RPMI8226 (cell line): ENCODE measurements at places on chromosomes 2 and 18.

DNA sequence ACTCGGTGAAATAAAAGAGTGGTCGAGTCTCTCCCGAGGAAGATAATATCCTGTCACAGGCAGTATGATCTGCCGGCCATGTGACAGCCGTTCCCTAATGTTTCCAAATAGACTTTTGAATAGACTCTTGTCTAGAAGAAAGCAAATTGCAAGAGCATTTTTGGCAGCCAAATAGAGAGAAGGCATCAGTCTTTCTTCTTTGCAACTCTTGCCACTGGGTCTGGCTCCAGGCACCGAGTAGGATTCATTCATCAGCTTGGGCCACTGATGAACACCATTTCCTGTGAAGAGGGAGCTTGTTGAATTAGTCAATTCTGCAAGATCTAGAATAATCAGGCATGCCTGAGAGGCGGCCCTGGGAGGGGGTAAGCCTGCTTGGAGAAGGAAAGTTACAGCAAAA lies 165.6 kb downstream of the KLHL29 start:
- no peak for DNase-seq

DNA sequence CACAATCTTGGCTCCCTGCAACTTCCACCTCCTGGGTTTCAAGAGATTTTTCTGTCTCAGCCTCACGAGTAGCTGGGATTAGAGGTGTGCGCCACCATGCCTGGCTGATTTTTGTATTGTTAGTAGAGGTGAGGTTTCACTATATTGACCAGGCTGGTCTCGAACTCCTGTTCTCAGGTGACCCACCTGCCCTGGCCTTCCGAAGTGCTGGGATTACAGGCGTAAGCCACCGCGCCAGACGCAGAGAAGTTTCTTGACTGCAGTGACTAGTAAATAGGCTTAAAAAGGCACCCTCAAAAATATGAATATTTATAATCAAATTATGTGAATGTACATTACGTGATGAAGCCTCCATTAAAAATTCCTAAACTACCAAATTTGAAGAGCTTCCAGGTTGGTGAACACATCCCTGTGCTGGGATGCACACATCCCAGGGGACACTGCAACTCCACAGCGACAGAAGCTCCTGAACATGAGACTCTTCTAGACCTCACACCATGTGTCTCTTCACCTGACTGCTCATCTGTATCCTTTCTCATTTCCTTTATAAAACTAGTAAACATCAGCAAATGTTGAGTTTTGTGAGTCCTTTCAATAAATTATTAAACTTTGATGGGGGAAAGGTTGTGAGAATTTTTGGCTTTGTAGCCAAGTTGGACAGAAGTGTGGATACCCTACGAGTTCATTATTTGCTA lies 203.3 kb upstream of the SPOPL start:
- no peak for DNase-seq

GRCh38 chr2:45578056-45578843 lies 32.8 kb downstream of the SRBD1 start:
- peak; percentile 21 for DNase-seq

- DNase-seq: no peak
Measured at GRCh38 chr2:217216982-217217381, 357.1 kb upstream of the TNP1 start.

DNA sequence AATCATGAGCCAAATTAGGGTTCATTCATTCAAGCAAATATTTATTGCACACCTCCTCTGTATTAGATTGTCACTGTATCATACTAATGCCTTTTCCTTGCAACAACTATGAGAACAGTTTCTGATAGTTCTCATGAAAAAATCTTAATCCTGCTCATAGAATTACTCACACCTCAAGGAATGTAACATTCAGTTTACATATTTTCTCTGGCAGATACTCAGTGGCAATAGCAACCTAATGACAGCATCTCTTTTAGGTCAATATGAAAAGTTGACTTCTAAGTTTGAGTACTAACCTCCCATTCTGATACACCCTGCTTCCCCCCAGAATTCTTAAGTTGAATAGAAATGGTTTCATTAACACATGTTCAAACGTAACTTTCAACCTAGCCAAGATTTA lies 132.0 kb downstream of the VWC2L start:
- DNase-seq: no peak

DNA sequence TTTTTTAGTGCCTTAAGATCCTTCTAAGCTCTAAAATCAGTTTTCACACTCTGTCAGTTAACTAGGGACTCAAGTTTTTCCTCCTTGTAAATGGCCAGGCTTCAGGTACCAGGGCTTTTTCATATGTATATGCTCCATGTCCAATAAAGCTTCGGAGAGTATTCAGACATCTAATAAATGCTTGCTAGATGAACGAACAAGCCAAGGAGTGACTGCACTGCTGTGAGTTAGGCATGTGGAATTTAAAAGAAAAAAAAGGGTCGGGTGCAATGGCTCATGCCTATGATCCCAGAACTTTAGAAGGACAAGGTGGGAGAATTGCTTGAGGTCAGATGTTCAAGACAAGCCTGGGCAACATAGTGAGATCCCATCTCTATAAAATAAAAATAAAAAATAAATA lies 81.9 kb downstream of the CDH2 start:
- DNase-seq: no peak

- no peak for DNase-seq
Measured at GRCh38 chr2:141021611-141022010, 1109.2 kb downstream of the LRP1B start.

- DNase-seq: no peak
Measured at GRCh38 chr2:74072565-74072964, 75.1 kb downstream of the BOLA3 start.

GRCh38 chr2:174599310-174599921 lies 1.8 kb upstream of the WIPF1 start:
- no peak for DNase-seq

- DNase-seq: no peak
Measured at GRCh38 chr2:189086710-189087109, 92.9 kb downstream of the COL5A2 start.

DNA sequence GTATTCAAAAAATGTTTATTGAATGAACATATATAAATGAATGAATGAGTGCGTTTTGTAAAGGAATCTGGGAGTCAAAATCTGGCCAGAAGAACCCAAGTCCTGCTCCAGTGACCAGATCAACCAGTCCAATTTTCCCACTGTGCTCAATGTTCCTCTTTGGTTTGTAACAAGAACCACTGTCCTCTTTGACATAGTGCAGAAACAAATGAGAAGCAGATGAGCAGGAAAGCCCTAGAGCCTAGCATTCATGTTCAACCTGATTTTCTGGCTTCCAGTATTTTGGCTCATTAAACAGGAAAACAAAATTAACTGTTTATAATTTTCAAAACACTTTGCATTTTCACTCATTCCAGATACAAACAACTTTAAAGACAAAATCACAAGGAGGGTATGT lies 23.2 kb downstream of the FAM124B start:
- DNase-seq: no peak

DNA sequence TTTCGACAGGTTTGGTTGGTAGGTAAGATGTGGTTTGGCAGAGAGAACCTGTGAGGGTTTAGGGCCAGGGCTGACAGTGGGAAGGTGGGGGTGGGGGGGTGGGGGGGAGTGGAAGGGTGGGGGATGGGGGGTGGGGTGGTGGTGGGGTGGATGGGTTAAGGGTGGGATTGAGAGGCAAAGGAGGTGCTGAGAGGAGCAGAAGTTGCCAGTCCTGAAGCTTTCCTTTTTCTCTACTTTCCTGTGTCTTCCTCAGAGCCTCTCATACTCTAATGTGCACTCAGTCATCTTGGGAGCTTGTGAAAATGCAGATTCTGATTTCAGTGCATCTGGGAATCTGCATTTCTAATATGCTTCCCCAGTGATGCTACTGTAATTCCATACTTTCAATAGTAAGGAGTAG lies 21.0 kb downstream of the MAP4K4 start:
- no peak for DNase-seq

GRCh38 chr2:11562011-11562410 lies 28.2 kb downstream of the GREB1 start:
- no peak for DNase-seq

- no peak for DNase-seq
Measured at GRCh38 chr2:7618031-7618430, 700.8 kb downstream of the RNF144A start.

DNA sequence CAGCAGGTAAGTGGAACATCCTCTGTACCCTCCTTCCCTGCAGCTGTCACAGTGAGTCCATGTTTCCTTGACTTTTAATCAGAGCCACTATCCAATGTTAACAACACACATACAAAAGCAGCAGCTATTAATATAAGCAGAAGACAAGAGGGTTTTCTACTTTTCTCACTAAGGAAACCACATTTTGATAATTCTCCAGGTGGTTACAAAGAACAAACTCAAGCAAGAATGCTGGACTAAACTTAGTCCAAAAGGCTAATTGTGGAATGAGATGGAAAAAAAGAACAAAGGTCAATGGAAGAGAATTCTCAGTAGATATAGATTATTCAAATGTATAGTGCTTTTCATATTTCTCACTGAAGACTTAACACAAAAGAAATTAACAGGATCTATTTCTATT lies 176.9 kb upstream of the SLC39A10 start:
- DNase-seq: no peak

GRCh38 chr18:22681908-22682307 lies 251.2 kb upstream of the RBBP8 start:
- DNase-seq: no peak

- no peak for DNase-seq
Measured at GRCh38 chr2:168851674-168852320, 38.4 kb downstream of the SPC25 start.

GRCh38 chr2:9217838-9218770 lies 11.5 kb downstream of the ASAP2 start:
- no peak for DNase-seq

DNA sequence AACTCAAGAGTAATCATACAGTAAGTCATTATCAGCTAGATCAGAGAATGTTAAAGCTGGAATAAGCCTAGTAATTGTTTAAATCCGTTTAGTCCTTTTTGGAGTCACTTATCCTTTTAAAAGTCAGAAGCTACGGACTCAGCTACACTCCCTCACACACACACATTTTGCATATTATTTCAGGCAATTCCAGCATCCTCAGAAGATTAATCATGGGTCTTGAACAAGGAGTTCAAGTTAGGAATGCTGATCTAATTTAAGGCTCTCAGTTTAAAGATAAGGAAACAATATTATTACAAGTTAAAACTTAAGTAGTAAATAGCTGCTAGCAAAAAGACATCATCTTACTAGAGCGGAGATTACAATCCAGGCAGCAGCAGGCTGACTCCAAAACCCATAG lies 74.3 kb downstream of the GTF3C3 start:
- no peak for DNase-seq

- no peak for DNase-seq
Measured at GRCh38 chr2:219658874-219659273, 31.4 kb downstream of the SLC4A3 start.

- peak; percentile 88 for DNase-seq
Measured at GRCh38 chr2:61670591-61671501, 132.7 kb upstream of the XPO1 start.

DNA sequence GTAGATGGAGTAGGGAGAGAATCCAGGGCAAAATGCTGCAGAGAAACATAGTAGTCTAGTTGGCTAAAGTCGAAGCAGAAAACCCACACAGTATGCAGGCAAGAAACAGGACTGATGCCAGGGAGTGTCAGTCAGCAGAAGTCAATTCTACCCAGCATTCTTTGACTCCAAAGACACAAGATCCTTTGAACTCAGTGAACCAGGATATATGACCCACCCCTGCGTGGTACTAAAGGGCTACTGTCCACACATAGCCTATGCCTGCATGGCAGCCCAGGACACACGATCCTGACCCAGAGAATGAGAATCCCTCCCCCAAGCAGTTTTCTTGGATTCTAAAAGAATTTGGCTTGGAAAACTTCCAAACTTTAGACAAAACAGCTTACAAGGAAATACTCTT lies 42.5 kb downstream of the ALK start:
- DNase-seq: no peak

DNA sequence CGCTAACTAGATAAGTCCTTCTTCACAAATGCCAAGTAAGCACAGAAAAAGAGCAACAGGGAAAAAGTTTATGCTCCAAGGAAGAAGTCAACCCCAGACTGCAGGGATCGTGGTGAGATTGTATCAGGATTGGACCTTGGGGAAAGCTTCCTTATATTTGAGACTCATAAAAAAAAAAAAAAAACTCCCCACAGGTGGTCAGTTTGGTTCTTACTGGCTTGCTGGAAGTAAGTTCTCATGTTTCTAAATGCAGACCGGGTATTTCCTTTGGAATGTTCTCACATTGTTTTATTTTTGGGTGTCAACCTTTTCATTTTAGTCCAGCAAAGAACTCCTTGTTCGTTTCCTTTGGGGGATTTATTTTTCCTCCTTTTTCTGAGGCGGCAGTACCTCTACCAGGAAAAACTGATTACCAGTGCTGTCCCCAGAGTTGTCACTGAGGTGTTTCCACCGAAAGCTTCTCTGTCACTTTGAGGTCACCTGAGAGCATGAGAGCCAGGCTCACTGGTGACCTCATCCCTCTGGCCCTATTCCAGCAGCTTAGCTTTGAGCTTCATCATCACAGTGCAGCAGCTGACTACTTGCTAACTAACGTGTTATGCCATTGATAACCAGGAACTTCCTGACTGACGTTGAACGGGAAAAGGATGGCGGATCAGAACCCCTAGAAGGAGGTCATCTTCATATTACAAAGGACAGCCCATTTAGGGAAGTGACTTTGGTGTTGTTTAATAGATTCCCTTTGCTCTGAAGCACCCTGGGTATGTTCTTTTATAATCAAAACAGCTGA lies 16.8 kb upstream of the ATP8B1 start:
- peak; percentile 87 for DNase-seq

DNA sequence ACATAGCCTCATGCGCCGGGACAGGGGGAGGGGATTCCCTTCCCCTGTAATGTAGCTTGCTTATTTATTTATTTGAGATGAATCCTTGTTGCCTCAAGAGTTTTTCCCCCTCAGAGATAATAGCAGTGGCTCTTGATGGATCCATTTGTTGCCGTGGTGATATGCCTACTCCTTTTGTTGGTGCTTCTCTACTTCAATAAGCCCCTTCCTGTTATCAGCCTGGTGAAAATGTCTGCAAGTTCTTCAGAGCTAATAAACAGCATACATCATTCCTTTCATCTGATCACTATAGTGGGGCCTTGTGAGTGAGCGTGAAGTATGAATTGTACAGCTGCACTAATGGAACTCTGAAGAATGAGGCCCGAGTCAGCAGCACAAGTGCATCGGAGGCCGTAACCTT lies 19.4 kb downstream of the FZD5 start:
- DNase-seq: no peak

DNA sequence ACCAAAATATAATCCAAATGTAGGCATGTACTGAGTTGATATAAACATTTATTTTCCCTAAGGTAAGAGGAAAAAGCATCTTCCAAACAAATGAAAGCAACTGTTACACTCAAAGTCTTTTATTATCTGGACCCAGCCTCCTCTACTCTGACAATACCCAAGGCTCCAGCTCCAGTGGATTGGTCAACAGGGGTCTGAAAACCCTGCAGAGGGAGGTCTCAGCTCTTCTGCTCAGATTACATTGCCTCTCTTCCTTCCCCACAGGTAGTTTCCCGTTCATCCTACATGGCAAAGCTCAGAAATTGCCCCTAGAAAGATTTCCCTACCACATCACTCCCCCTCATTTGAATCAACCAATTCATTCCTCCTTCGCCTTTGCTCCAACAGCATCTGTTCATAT lies 457.0 kb downstream of the METTL4 start:
- DNase-seq: no peak
